ENCODE measurements at places on chromosomes 2 and 18. TPM values are rescaled to one million over a fixed set of nuclear protein-coding genes. Genes with fewer than 3 reads are reported as not detected.
A peak's percentile ranks its signal among the peaks of the same experiment; 100 is the strongest.

The HOXD1 gene
- total RNA-seq = not detected

The ESPNL gene
- total RNA-seq = 1.0 TPM

The DNER gene
- not detected for total RNA-seq

The INPP4A gene
- 66.4 TPM for total RNA-seq

- ATAC-seq = no peak
These were observed 244.2 kb downstream of the KLHL29 start for GRCh38 chr2:23628926-23629771.

DNA sequence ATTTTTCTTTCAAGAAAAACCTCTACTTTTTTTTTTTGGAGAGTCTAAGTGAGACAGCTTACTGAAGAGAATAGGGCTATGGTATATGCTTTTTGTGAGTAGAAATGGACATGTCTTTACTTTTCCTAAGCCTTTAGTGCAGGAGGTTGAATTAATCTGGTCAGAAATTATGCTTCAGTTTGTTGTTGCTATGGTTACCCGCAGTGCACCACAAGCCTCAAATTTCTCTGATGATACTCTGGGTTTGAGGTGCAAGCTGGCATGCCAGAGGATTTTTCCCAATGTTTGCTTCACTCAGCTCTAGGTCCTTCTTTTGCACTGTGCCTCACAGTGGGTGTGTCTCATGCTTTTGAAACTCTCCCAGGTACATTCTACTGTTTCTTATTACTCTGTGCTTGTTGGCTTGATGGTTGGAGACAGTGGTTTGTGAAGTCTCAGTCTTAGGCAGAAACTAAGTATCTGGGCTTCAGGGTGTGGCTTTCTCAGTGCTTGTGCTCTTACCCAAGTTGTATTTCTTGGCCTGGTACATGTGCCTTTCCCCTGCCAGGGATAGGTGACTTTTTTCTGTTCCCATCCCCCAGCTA, 278.3 kb downstream of the RBM43 start:
- no peak for ATAC-seq

DNA sequence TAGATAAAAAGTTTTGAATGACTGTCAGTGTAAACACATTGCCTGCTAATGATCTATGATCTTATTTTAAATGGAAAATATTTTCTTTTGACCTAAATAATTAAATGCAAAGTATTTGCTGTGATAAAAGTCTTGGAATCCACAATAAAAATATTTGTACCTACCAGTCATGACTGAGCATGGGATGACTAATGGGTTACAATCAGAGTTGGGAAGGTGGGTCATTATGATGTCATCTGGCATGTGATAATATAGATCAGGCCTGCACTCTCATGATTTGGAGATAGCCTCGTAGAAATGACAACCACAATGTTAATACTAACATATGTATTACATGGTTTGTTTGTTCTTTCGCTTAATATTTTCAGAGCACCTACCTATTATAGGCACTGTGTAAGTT, 848.8 kb upstream of the KLHL29 start:
- no peak for ATAC-seq

DNA sequence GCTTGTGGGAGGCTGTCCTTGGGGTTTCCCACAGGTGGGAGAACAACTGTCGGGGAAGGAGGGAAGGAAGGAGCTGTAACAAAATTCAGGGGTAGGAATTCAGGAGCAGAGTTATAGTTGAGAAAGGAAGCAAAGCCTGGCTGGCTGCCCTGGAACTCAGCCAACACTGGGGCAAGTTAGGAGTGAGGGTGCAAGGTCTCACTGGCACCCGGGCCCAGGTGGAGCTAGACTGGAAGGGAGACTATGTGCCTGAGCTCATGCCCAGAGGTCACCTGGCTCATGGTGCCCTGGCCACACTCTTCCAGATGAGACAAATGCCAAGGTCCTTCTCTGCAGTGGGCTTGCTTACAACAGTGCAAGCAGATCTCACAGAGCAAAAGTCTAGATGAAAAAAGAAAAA, 75.6 kb upstream of the ARHGAP28 start:
- ATAC-seq = no peak

DNA sequence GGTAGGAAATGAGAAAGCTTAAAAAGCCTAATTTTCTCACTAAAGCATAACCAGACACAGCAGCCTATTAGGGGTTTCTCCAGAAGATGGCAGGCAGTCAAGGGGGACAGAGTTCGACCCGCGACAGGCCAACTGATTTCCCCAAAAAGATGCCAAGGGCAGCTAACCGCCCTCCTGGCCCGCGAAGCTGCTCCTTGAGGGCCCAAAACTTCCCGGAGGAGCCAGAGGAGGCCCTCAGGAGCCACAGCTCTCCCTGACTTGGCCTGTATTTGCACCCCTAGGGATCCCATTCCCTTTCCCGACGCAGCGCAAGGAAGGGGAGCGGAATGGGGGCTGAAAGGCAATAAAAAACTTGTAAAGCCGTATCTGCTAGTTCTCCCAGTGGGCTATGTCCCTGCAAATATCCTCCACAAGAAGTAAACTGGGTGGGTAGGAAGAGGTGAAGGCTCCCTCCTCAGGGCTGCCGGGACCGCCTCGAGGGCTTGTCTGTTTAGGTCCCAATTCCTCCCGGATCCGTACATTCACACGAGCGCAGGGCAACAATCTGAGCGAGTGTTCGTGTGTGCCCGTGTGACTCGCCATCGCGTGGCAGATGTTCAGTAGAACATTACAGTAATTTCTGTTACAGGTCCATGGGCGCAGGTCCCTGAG, 756 bp upstream of the NAGK start:
- peak; percentile 21 for ATAC-seq

GRCh38 chr2:9820020-9820973, 23.0 kb upstream of the TAF1B start:
- ATAC-seq = no peak

GRCh38 chr2:209519906-209520305, 96.1 kb downstream of the MAP2 start:
- ATAC-seq = no peak

DNA sequence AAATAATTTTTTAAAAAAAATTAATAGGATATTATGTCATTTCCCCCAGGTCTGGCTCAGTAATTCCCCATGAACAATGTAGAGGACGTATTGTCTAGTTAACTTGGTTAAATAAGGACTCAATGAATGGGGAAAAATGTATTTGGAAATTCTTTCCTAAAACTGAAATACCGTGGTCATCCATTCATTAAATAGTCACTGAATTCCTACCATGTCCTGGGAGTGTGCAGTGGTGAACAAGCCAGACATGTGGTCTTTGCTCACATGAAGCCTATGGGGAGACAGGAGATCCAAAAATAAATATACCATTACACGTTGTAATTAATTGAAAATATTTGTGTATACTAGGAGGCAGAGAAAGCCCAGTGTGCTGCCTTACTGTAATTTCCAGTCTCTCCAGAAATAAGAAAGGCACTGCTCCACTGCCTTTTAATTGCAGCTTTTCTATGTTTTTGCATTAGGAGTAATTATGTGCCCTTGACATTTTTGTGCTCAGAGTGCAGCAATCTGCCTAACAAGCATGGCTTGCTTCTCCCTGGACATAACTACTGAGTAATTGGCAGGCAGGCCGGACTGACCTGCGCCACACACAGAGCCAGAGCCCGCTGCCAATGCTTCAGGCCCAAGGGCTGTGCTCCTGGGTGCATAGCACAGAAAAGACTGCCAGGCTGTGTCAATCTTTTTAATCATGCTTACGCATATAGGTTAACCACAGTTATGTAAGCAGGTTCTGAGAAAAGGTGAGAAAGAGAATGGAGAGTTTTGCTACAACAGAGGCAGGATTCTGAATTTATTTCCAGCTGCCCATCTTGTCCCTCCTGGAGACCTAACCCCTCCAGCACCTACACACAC, 22.2 kb upstream of the TTC39C start:
- ATAC-seq = peak; percentile 95

- no peak for ATAC-seq
These were observed 1183.7 kb upstream of the NXPH2 start for GRCh38 chr2:139963863-139964355.

- ATAC-seq = peak; percentile 20
These were observed 39.2 kb downstream of the BIN1 start for GRCh38 chr2:127067620-127068350.

GRCh38 chr2:95071856-95072255, 46.3 kb downstream of the MAL start:
- no peak for ATAC-seq

DNA sequence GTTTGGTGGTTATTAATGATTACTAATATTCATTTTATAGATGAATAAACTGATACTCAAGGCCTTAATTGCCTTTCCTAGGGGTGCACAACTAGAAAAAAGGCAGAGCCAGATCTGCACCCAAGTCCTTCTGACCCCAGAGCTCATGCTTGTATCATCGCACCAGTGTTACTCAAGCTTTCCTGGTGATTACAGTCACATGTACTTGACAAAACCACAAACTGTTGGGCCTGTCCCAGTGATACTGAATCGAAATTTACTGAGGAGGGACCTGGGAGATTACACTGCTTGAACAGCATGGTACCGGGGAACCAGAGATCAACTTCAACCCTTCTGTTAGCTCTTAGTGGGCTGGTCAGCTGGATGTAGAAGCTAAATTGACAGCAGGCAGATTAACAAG, 33.7 kb downstream of the FASTKD2 start:
- peak; percentile 80 for ATAC-seq

DNA sequence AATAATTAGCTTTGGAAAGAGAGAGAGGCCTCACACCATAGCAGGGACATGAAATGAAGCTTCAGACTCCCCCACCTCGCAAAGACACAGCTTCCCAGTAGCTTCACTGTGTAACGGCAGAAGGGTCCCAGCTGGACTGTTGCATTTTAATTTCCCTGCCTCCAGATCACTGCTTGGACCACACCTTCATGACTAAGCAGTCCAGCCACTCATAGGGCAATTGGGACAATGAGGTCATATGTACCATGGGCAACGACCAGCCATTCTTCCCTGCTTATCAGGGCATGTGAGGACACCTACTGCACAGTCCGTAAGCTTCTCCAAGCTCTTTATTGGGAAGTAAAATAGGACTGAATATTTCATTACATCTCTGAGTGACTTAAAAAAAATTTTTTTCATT, 183.0 kb downstream of the MREG start:
- no peak for ATAC-seq

DNA sequence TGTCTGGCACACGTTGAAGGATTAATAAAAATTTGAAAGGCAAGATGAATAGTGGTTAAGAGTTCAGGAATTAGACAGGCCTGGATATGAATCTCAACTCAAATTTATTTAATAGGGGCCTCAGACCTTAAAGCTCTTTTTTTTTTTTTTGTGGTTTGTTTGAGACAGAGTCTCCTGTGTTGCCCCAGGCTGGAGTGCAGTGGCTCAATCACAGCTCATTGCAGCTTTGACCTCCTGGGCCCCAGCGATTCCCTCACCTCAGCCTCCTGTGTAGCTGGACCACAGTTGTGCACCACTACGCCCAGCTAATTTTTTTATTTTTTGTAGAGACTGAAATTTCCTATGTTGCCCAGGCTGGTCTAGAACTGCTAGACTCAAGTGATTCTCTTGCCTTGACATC, 3.0 kb downstream of the ZRANB3 start:
- no peak for ATAC-seq

- no peak for ATAC-seq
These were observed 1453.1 kb upstream of the SLC39A10 start for GRCh38 chr2:194203898-194204297.

Data from activated T-helper 17 cell treated with anti-CD3 and anti-CD28 coated beads, Interleukin-2, amount 50 U/mL, for 72 hours (primary cell).